ENCODE measurements at places on chromosomes 7 and 10.

GRCh38 chr7:29309041-29309854 lies 114.7 kb downstream of the CHN2 start:
- DNase-seq = no peak

- no peak for DNase-seq
Observed at GRCh38 chr10:11876805-11877590, 53.8 kb downstream of the PROSER2 start.

GRCh38 chr10:79360499-79361342 lies 13.5 kb downstream of the PPIF start:
- DNase-seq = no peak

DNA sequence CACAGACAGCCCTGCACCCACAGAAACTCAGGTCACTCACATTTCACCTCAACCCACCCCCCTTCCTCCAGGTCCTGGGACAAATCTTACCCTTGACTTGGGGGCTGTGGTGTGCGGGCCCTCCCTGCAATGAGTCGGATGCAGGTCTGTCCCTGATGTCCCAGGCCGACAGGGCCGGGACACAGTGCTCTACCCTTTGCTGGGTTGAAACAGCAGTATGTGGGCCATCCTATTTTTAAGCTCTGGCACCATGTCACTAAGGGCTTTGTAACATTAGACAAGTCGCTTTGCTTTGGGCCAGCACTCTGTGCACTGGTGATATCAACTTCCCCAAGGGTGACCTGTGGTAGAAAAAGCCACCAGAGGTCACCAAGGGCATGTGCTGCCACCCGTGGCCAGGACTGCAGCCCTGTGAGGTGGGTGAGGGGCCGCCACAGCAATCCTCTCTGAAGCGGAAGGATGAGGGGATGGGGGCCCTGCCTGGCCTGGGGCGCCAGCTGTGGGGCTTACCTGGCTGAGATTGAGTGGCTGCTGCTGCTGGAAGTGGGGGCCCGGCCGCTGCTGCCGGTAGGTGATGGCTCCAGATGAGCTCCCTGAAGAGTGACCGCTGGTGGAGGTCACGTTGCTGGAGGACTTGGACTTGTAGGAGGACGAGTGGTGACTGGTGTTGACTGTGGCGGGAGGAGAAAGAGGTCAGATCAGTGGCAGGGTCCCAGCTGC lies 51.3 kb downstream of the CLEC2L start:
- no peak for DNase-seq

GRCh38 chr7:91598791-91599190 lies 281.7 kb downstream of the MTERF1 start:
- DNase-seq = no peak

Measured in KBM-7 (cell line).